ENCODE measurements at places on chromosomes 3 and 15.

DNA sequence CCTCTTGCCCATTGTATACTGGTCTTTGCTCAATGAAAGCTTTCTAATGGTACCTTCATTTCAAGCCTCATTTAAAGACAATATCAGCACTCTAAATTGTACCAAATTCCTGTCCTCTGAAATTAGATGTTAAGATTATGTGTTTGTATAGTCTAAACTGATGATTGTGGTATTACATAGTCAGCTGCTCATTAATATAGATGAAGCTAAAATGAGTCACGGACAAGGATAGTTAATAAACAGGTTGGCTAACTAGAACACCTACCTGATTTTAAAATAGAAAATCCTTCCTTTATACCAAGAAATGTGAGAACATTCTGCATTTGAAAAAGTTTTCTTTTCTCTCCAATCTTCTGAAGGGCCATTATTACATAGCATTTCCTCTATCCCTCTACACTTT, 2.9 kb downstream of the PRKCI start:
- DNase-seq, result no peak

GRCh38 chr3:164375538-164375937, 702.8 kb downstream of the SI start:
- DNase-seq, result no peak

GRCh38 chr3:72606005-72606800, 242.0 kb downstream of the SHQ1 start:
- no peak for DNase-seq

GRCh38 chr3:170367797-170368196, 10.3 kb downstream of the SKIL start:
- no peak for DNase-seq

DNA sequence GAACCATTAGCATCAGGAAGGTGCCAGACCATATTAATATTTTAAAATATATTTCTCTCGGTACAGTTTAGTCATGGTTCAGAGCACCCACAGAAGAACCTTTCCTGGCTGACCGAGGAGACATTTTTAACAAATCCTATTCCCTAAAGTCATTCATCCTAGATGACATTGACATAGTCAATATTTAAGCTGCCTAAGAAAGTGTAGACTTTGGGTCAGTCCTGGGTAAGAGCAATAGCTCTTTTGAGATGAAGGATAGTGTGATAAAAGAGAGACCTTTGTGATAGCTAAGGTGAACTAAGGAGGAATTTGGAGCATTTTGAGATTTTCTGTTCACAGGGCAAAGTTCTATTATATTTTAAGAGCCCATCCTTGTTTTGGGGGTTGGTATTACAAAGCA, 47.5 kb downstream of the ZNF609 start:
- DNase-seq, result no peak

DNA sequence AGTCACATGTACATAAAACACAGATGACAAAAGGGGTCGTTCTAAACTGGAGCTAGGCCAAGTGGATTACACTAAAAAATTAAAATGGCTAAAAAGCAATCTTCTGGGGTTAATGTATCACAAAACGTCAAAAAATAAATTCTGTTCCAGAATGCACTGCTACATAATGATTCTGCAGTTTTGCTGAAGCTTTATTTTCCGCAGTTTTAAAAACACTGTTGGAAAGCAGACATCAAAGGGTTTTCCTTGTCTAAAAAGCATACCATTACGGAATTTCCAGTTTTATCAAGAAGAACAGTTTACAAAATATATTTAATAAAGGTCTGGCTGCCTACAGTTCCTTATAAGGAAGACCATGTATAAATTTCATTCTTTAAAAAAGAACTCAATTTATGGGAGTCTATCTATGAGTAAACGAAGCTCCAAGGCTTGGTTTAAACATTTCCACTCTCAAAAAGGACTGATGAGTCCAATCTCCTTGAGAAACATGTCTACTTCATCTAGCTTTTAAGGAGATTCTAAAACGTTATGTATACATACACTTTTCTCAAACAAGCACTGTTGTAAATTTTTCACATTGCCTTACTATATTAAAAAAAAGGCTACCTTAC, 1.3 kb downstream of the DMXL2 start:
- DNase-seq, result no peak

- DNase-seq, result no peak
Observed at GRCh38 chr3:106758459-106758858, 618.8 kb upstream of the CCDC54 start.

- no peak for DNase-seq
Observed at GRCh38 chr3:32571192-32571485, 481 bp upstream of the DYNC1LI1 start.

GRCh38 chr15:87747087-87747486, 509.5 kb downstream of the NTRK3 start:
- no peak for DNase-seq

DNA sequence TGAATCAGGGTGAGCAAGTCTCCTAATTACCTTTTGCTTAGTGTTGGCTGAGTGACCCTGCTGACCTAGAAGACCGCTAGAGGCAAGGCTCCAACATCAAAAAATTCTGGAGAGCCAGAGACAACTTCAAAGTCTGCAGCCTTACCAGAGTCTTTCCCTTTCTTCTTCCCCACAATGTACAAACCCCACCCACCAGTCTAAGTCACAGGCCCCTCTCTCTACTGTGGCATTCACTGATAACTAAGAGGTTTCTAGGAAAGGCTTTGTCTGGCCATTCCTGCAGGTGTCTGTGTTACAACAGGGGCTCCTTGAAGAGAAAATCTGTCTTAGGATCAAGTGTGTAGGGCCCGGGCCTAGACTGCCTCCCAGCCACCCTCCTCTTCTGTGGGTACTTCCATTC, 525 bp downstream of the MYH15 start:
- DNase-seq, result no peak

DNA sequence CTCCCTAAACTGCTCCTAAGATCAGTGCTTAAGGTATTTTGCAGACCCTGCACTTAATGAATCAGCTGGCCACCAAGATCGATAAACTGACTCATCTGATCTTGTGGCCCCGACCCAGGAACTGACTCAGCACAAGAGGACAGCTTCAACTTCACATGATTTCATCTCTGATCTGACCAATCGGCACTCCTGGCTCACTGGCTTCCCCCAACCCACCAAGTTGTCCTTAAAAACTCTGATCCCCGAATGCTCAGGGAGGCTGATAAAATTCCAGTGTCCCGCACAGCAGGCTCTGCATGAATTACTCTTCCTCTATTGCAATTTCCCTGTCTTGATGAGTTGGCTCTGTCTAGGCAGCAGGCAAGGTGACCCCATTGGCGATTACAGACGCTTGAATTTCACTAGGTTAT, 13.5 kb downstream of the HTR3E start:
- DNase-seq, result no peak
